HS-5 (cell line): ENCODE measurements at places on chromosomes 2 and 18.

GRCh38 chr2:43927442-43927841, 68.3 kb downstream of the LRPPRC start:
- no peak for DNase-seq

DNA sequence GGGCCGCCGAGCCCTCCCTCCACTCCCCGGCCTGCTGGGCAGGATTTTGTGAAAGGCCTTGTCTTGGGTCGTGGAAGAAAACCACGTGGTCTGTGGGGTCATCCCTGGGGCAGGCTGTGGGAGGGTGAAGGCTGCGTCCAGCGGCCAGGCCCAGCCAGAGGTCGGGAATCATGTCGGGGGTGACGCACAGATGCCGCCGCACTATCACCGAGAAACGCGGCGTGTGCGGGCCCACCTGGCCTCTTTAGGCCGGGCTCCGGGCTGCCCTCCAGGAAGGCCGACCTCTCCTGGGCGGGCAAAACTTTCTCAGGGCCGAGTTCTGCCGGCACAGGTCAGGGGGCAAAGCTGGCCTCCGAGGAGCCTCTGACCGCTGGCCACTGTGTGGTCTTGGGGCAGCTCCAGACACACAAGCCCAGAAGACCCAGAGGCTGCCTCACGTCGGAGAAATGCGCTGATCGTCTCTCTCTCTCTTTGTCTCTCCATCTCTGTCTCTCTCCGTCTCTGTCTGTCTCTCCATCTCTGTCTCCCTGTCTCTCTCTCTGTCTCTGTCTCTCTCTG, 28.4 kb downstream of the NFATC1 start:
- no peak for DNase-seq

GRCh38 chr2:74873012-74873665, 39.2 kb downstream of the HK2 start:
- DNase-seq: no peak

DNA sequence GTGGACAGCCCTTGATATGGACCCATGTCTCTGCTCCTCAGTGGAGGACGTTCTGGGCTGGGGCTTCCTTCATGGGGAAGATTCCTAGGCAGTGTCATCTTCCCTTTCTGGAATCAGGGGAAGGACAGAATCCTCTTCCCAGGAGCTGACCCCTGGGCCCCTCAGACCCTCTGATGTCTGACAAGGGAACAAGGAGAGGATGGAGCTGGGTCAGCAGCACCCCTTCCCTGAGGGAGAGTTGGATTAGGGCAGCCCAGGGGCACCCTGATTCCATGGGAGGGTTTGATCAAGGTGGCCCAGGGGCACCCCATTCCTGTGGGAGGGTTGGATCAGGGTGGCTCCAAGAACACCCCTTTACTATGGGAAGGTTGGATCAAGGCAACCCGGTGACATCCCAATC, 86.5 kb downstream of the ACKR3 start:
- DNase-seq: no peak

- no peak for DNase-seq
Measured at GRCh38 chr2:237154884-237155851, 69.5 kb downstream of the COPS8 start.

- no peak for DNase-seq
Measured at GRCh38 chr18:35268821-35269220, 21.2 kb downstream of the ZSCAN30 start.

DNA sequence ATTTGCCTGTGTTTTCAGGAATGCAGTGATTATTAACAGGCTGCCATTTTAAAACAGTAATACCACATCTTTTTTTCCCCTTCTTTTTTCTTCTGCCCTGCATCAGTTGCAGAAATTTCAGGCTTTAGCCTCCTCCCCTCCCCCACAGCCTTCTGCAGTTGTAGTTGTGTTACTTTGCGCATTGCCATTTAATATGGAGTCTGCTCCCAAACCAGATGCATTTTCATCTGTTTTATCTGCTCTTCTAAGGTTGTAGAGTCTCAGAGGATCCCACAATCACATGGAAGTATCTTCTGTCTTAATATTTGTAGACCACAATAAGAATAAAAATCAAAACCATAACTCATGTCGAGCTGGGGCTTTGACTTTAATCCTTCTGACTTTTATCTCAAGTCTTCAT, 3.8 kb downstream of the ASXL3 start:
- DNase-seq: no peak
